Upper lobe of left lung (tissue), 6 donors: ENCODE measurements at places on chromosomes 1 and 21.

DNA sequence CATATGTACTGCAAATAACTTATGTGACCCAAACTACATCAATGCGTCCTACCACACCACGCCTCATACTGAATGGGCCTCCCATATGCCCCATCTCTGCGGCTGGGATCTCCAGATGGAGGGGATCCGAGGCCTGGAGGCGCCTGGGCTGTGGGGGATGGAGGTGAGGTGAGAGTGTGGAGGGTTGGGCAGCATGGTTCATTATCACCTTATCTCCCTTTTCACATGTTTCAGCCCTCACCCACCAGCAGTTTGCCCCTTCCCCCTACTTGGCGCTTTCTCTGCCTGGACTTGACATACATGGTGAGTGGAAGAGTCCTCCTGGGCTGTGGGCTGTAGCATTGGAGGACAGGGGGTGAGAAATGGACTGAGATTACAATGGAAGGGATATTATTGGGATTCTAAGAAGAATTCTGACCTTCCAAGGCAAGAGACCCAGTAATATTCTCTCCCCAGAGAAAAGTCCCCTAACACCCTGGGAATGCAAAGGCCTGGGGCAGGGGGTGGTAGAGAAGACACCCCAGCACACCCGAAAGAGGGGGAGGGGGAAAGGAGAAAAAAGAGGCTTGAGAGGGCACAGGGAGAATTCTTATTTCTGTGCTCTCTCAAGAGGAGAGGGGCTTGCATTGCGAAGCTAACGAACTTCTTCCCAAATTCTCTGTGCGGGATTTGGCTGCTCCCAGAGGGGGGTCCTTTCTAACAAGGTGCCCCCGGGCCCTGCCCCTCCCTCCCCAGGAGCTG lies 61.4 kb downstream of the MEF2D start:
- no peak for DNase-seq

DNA sequence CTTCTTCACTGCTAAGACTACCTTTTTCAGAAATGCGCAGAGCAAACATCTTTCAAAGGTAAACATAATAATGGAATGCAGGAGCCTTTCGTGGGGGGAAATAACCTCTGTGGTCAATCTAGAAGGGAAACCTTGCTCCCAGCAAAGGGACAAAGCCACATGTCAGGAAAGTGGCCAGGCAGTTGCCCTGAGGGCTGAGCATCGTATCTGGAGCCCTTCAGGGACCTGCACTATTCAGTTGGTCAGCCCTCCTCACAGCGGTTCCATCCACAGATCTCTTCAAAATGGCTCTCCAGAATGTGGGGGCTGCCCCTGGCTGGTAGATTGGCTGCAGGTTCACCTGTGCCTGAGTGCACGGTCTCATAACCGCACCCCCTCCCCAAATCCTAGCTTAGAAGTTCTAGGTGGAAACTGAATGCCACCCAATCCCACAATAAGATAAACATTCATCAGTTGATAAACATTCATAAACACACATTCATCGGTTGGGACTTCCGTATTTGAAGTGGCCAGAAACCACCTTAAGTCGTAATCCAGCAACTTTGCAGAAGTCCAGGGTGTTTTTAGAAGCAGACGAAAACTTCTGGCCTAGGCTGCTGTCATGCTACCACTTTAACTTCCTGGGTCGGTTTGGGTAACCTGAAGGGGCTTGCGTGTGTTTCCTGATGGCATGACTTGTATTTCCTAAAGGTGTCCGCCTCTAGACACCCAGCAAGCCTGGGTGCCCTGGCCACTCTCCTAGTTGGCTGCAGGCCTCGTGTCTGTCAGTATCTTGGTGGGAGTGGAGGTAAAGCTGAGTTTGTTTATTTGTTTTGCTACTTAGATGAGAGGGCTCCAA lies 50.5 kb downstream of the RASSF5 start:
- DNase-seq: peak; percentile 69

DNA sequence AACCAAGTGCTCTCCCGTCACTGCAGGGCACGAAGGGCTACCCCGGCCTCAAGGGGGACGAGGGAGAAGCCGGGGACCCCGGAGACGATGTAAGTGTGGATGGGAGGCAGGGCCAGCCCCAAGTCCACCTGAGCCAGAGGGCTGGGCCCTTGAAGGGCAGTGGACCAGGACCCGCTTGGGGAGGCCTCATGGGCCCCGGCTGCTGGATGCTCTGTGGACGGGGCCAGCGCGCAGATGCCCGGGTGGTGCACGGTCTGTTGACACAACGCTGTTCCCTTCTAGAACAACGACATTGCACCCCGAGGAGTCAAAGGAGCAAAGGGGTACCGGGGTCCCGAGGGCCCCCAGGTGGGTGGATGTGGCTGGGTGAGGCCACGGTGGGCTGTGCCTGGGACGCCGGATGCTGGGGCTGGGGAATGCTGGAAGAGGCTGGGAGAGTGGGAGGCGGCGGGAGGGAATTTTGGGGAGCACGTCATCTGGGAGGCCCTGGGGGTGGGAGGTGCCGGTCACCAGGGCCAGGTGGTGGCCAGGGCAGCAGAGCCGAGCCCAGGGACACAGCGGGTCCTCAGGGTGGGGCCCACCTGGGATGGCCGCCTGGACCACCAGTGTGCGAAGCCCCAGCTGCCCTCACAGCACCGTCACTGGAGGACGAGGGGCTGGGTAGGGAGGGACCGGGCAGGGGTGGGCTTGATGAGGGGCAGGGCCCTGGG lies 17.5 kb downstream of the COL6A1 start:
- peak; percentile 14 for DNase-seq

DNA sequence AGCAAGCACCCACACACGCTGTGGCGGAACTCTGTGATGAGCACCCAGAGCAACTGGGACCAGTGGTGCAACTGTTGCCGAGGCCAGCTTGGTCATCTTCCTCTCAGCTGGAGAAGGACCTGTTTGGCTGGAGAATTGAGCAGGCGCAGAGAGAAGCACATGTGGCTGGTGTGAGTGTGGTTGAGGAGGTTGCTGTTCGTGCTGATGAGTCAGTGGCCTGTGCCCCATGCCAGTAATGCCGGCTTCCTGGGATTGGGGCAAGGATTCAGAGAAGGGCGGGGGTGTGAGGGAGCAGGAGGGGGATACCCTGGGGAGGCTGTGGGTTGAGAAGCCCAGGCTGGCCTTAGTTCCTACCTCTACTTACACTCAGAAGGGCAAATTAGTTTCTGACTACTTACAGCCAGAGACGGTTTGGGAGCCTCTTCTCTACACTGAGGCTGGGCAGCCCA lies 57.5 kb upstream of the EPS8L3 start:
- DNase-seq: no peak

- no peak for DNase-seq
Measured at GRCh38 chr1:36982709-36983108, 51.6 kb downstream of the GRIK3 start.

DNA sequence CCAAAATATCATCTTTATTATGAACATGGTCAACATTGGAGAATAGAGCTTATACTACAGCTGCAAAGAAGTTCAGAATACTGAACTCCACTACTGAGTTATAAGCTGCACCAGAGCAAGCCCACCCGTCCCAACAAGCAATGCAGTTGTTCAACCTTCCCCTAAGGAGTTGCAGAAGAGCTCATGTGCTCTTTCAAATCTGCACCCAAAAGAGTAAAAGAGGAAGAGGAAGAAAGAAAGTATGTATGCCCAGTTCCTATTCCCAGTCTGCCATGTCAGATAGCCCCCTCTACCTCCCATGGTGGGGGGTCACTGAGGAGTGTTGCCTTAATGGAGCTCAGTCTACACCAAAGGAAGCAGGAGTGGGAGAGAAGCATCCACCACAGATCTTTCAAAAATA lies 6.9 kb downstream of the C1orf162 start:
- no peak for DNase-seq

DNA sequence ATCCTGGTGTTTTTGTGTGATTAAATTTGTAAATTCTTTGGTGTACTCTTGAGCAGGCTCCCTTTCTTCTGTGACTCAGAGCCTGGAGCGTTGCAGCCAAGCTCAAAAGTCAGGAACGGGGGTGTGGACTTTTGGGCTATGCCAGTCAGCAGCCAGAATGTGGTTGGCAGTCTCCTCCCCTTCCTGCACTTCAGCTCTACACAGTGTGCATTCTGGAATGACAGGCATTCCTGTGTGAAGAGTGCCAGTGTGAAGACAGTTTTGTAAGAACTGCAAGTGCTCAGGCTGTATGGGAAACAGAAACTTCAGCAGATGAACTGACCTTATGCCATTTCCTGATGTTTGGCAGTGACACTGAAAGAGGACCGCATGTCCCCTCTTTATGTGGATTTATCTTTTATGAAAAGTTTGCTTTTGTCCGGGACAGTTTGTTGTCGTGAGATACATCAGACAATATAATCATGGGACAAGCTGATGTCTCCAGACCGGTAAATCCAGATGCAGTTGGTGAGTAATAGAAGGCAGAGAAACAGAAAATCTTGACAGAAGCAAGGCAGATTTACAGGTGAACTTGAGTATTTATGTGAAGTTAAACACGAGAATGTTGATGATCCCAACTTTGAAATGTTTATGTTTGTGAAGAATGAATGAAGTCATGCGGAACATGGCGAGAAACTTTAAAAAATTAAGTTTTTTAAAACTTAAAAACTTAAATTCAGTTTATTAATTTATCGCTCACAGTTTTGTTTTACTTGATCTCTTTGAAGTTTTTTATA lies 67.7 kb upstream of the RCC1 start:
- no peak for DNase-seq

- no peak for DNase-seq
Measured at GRCh38 chr21:15559660-15560059, 170.1 kb upstream of the USP25 start.

GRCh38 chr1:50289495-50289894 lies 133.7 kb downstream of the DMRTA2 start:
- no peak for DNase-seq

GRCh38 chr1:30120245-30121000 lies 603.0 kb downstream of the MATN1 start:
- no peak for DNase-seq

DNA sequence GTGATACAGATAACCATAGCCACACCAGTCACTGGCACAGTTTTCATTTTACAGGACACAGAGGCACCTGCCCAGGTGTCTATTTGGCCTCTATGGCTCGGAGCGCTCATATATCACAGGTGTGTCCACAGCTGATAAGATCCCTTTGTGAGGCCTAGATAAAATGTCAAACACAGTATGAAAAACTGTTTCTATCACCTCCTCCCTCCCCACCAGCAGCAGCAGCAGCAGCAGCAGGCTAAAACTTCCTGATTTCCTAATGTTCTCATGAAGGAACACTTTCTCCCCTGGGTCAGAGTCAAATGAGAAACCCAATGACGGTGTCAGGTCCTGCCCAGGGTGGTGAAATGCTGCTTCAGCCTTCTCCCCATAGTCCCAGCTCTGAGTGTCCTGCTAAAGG lies 24.4 kb downstream of the ELAPOR1 start:
- DNase-seq: no peak
